ENCODE measurements at places on chromosomes 5 and 9.

- peak; percentile 78 for DNase-seq
Measured at GRCh38 chr9:113511047-113511521, 47.6 kb downstream of the RGS3 start.

DNA sequence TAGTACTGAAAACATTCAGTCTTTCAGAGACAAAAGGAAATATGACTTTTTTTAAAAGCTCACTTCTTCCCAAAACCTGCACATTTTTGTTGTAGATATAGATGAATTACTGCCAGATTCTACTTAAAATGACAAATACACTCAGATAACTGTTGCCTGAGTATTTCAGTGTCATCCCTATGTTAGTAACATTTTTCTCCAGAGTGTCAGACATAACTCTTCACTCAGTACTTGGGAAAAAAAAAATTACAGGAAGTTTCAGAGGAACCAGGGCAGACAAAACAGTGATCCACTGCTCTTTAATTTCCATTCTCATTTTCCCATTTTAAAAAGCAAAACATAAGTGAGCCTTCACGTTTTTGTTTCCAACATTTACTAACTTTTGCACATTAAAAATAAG is 79.3 kb upstream of the ITGA1 start:
- no peak for DNase-seq

GRCh38 chr9:7844242-7844641 is 44.7 kb upstream of the DMAC1 start:
- DNase-seq = peak; percentile 10

- no peak for DNase-seq
Measured at GRCh38 chr5:122703203-122703602, 71.7 kb upstream of the SNX2 start.

DNA sequence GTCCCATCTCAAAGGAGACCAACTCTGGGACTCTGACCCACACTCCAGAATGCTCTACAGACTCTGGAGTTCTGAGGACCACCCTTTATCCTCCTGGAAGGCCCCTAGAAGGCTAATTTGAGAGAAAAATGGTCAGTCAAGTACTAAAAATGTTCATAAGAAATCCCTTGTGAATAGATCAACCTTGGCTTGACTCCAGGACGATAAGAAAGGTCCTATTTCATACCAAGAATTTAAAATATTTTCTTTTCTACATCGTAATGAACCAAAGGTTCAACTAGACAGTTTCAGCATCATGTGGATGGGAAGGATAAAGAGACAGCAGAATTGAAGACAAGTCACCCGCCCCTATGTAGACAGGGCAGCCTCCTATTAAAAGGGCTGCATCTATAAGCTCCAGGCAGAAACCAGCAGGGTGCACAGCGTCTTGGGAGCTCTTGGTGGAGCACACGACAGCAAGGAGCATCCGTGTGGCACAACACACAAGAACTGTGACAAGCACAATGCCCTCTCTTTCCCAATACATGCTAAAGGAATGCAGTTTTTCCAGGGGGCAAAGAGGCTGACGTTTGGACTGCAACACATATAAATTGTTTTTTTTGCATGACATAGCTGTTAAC is 38.3 kb downstream of the RASEF start:
- DNase-seq = no peak

- DNase-seq = no peak
Measured at GRCh38 chr5:89827359-89827758, 582.2 kb downstream of the CETN3 start.

- DNase-seq = no peak
Measured at GRCh38 chr5:90875456-90875855, 316.9 kb downstream of the ADGRV1 start.

GRCh38 chr9:129374231-129374630 is 196.2 kb upstream of the IER5L start:
- DNase-seq = no peak

DNA sequence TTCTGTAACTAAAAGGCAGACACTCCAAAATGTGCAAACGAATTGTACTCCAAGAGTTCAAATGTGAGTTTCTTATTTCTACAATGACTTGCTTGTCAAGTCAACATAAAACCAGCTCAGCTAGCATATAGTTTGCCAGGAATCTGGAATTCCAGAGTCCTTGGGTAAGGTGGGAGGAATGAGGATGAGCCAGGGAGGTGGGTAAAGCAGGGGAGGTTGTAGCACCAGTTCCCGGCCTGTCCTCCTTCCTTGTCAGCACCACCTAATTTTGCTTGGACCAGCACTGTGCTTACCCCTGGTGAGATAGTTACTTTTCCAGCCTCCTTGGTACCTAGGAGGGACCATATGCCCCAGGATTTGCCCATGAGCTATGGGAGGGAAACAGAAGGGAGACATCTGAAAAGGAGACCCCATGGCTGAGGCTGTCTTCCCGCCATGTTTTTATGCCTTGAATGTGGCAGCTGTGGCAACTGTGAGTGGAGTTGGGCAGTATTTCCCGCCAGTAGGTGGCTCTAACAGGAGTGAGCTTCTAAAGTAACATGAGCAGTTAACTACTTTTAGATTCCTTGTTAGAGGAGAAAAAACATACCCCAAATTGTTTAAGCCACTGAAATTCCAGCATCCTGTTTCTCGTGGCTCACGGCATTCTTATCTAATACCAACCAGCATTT is 302.5 kb downstream of the TENT4A start:
- peak; percentile 4 for DNase-seq

DNA sequence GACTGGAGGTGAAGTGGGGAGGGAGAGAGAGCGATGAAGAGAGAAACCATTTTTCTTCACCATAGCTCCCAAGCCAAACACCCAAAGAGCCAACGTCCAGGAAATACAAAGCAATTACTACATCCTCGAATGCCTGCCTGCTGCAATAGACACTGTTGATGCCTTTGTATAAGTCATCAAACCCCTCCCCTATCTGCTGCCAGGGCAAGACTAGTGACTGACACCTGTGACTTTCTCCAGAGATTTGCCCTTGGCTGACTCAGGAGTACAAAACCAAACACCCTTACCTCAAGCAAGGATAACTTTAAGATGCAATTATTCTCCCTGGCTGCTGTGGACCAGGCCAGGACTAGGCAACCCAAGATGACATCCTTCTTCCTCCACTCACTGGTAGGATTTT is 81.8 kb upstream of the RASA1 start:
- no peak for DNase-seq

GRCh38 chr5:9126490-9126889 is 419.4 kb downstream of the SEMA5A start:
- DNase-seq = no peak
